ENCODE measurements at places on chromosomes 11 and 22.

- no peak for DNase-seq
Observed at GRCh38 chr11:2509481-2510001, 64.7 kb downstream of the KCNQ1 start.

GRCh38 chr11:79860336-79860735 lies 419.5 kb upstream of the TENM4 start:
- DNase-seq = no peak

DNA sequence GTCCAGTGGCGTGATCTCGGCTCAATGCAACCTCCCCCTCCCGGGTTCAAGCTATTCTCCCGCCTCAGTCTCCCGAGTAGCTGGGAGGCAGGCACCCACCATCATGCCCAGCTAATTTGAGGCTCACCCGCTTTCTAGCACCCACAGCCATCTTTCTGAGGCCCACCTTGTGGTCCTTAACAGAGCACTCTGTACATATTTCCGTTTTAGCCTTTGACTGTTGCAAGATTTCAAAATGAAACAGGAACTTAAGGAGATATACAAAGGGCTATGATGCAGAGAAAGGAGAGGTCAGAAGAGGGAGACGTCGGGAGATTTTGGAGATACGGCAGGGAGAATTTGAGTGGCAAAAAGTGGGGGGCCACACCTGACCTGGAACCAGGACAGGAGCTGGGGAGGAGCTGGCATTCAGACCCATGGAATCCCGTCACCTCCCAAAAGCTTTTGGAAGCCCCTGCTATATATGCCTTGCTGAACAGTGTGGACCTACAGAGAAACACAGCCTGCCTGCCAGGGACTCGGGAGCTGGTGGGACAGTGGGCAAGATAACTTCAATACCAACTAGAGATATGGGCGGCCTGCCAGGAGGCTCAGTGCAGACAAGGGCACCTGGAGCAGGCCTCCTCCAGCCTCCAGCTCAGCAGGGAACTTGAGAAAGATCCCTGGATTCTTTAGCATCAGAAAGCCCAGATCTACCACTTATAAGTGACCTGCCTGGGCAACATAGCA lies 8.0 kb upstream of the CLCF1 start:
- DNase-seq = no peak

DNA sequence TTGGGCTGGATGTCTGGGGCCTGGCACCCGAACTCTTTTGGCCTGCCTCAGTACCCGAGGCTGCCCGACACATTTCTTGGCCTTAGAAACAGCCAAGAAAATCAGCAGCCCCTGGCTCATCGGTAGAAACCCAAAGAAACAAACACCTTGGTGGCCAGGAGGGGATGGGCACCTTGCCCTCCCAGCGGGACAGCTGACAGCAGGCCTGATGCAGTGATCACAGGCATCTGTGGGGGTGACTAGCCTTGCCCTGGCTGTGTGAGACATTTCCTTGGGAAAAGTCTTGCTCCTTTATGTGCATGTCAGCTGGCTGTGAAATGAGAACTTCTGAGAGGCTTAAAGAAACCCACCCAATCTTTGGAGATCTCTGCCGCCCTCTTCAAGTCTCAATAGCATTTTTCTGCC lies 60.9 kb downstream of the SMIM38 start:
- DNase-seq = no peak

DNA sequence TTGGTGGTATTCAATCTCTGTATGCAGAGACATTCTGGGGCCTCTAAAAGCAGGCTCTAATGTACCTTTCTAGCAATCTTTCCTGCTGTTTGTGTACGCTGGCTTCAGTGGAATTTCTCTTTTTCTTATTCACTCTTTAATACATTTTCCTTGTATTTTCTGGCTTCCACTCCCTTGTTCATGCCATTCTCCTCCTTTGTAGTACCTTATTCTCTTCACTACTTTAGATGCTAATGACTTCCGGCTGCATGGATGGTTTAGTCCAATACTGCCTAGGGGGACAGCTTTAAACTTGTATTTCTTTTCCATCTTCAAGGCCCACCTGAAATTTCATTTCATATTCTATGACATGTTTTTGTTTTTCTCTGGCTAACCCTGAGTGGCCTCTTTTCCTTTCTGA lies 40.2 kb downstream of the DDX10 start:
- DNase-seq = no peak

DNA sequence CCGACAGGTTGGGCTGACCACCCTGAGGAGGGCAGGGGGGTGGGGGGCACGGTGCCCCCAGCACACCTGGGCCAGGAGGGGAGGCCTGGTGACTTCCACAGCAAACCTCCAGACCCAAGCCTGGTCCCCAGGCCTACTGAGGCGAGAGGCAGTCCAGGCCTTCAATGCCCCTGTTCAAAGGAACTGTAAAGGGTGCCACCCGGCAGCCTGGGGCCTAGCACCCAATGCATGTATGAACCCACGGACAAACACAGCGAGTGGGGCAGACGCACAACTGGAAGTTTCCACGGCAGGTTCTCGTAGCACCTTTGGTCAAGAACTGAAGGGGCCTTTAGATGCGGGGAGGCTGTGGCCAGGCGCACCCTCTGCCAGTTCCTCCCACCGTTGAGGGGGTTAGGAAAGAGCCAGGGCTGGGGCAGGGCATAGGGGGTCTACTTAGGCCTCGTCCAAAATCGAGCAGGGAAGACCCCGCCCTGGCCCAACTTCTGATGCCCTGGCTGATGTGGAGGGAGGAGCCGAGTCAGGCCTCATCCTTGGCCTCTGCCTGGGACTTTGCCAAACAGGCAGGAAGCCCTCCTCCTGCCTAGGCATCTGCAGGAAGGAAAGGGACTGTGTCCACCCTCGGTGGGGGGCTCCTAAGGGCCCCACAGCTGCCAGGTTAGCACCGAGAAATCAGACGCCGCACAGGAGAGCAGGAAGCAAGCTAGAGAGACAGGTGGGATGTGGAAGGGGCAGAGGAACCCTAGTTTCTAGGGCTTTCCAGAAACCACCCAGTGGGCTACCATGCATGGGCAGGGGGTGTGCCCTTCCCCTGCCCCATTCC lies 6.6 kb downstream of the CBX6 start:
- no peak for DNase-seq

GRCh38 chr22:30827646-30828045 lies 133.0 kb downstream of the OSBP2 start:
- DNase-seq = no peak

- DNase-seq = no peak
Observed at GRCh38 chr11:351411-351810, 17.9 kb upstream of the B4GALNT4 start.

DNA sequence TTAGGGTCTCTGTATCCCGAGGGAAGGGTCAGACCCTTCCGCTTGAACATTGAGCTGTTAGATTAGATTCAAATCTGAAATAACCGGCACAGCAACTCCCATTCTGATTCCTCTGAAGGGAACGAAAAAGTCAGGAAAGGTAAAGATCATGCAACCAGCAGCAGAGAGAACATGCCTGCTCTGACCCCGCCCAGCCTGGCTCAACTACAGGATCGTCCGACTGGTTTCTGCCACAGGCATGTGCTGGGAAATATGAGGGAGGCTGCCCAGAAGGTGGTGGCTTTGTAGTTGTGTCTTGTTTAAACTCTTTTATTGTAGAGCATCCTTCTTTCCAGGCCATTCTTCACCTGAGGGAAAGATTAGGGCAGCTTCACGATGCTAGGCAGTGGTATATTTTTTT lies 5.0 kb upstream of the MTNR1B start:
- no peak for DNase-seq

DNA sequence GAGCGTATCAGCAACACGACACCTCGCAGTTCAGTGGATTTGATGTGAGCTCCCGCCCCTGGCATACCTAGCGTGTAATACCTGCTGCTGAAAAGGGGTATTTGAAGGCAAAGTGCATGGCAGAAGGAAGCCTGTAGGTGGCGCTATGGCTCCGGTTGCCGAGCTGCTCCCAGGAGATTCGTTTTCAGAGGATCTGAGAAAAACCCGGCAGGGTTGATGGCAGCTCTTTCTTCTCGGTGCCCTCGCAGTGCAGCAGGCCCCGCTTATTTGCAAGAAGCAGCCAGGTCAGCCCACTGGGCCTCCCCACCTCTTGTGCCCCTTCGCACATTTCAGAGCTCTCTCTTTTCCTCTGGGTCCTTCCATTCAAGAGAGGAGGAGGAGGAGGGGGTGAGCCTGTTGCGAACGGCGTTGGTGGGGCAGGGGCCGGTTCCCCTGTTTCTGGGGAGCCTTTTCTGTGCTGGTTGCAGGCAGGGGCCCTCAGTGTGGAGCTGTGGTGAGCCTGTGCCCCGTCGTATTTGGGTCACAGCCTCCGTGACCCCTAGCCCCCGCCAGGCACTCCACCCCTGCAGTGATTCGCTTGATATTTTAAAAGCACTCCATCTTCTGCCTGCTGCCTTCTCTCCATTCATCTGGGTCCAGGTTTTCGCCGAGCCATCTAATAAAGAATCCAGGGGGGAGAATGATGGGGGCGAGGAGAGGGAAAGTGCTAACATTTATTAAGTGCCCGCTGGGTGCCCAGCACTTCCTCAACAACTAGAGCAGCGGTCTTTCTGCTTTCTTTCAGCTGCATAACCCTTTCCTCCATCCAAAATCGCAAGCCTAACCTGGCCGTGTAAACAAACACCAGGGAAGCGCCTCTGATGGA lies 85.3 kb upstream of the SYT13 start:
- DNase-seq = no peak

- no peak for DNase-seq
Observed at GRCh38 chr22:43501878-43502277, 90.1 kb downstream of the MPPED1 start.

DNA sequence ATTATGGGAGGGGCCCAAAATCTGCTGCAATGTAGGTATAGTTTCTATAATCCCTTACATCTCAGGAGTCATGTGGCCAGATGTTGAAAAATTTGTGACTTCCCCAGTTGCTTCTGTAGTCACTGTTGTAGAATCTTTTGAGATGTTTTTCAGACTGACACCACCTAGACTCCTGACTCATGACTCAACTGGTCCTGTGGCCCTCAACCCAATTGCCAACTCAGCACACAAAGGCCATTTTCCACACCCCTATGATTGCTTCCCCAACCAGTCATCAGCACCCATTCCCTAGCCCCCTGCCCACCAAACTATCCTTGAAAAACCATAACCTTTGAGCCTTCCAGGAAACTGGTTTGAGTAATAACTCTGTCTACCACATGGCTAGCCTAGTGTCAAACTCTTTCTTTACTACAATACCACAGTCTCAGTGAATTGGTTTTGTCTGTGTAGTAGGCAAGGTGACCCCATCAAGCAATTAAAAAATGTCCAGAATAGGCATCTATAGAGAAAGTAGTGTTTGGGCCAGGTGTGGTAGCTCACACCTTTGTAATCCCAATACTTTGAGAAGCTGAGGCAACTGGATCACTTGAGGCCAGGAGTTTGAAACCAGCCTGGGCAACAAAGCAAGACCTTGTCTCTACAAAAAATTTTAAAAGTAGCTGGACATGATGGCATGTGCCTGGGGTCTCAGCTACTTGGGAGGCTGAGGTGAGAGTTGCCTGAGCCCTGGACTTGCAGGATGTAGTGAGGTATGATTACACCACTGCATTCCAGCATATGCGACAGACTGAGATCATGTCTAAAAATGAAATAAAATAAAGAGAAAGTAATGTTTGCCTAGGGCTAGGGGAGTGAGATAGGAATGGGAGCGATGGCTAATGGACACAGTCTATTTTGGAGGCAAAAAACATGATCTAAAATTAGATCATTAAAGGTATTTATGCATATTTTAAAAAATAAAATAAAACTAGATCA lies 24.1 kb upstream of the FEZ1 start:
- no peak for DNase-seq

- no peak for DNase-seq
Observed at GRCh38 chr11:75350743-75351540, 519 bp downstream of the ARRB1 start.

GRCh38 chr11:109821511-109821910 lies 271.7 kb upstream of the ZC3H12C start:
- DNase-seq = no peak

All from cortex of kidney (tissue), 1 donor.